ENCODE measurements at places on chromosomes 6 and 20.
A peak's percentile ranks its signal among the peaks of the same experiment; 100 is the strongest.

- DNase-seq: peak; percentile 15
These were observed 380.3 kb upstream of the ARID1B start for GRCh38 chr6:156396791-156397418.

DNA sequence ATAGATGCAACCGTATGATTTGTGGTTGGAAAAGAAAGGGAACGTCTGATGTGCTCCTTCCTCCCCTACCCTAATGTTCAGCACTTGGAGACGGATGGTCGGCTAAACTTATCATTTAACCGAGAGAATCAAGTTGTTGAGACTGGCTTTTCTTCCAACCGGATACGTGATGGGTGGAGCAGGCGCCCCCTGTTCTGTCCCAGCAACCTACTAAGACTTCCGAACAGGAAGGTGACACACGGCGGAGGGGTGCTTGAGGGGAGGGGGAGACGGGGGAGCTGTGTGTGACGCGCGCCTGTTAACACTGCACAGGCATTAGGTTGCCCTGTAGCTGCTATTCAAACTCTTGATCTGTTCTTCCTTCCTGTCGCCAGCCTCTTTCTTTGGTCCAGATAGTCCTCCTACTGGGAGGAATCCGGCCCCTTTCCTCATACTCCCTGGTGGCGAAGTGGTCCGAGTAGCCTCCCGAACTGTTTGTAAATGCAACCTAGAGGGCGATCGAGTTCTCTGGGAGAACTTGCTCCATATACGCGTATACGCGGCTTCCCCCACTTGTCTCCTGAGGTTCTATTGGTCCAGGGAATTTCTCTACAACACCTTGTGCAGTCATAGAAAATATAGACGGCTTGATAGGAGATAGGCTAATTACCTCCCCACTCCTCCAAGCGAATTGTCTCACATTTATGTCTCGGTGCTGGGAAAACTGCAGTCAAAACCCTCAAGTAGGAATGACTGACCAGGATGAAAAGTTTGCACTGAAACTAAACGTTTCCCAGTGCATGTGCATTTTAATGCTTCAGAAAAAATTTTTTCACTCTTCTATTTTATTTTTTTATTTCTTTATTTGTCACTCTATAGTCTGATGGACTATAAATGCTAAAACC is 126.0 kb upstream of the SLC2A12 start:
- DNase-seq: peak; percentile 89

- DNase-seq: peak; percentile 21
These were observed 1.4 kb downstream of the WFDC2 start for GRCh38 chr20:45470937-45471336.

- no peak for DNase-seq
These were observed 5.5 kb upstream of the LSM14B start for GRCh38 chr20:62116558-62117361.

DNA sequence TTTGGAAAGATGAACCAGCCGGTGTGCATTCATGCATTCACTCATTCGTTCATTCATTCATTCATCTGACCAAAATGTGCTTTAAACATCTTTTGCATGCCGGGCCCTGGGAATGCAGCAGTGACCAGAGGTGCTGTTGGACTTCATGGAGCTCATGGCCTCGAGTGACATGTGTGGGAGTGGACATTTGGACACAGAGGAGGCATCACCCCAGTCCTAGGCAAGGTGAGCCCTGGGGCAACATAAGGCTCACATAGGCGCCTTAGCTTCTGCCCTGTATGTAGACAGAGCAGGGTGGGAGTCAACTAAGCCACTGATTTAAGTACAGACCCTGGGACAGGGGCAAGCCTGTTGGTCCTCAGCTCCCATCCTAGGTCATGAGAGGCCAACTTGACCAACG is 71.6 kb downstream of the STK35 start:
- no peak for DNase-seq

- no peak for DNase-seq
These were observed 34.7 kb upstream of the FAM8A1 start for GRCh38 chr6:17565399-17565798.

- no peak for DNase-seq
These were observed 52.9 kb downstream of the TRMT11 start for GRCh38 chr6:126039284-126039683.

DNA sequence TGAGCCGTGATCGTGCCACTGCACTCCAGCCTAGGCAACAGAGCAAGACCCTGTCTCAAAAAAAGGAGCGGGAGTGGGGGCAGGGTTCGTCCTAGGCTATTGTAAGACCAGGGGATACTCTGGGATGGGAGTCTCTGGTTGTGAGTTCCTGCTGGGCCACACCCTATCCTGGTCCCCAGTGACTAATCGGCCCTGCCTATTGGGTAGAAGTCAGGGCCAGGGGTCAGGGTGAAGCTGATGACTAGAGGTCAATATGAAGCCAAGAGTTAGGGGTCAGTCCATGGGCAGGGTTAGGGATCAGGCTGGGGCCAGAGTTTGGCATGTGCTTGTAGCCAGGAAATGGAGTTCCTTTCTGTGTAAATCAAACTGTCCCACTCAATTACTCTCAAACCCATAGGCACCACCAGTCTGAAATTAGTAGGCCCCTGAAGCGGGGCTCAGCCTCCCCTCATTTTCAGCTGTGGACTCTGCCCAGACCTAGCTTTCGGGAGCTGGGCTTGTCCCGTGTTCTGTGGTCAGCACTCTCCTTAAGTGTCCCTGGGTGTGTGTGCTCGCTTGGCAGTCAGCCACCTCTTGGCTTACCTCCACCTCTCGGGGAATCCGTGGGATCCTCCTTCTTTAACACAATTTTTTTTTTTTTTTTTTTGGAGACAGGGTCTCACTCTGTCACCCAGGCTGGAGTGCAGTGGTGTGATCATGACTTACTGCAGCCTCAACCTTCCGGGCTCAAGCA is 1.8 kb downstream of the HSPA12B start:
- DNase-seq: peak; percentile 43

DNA sequence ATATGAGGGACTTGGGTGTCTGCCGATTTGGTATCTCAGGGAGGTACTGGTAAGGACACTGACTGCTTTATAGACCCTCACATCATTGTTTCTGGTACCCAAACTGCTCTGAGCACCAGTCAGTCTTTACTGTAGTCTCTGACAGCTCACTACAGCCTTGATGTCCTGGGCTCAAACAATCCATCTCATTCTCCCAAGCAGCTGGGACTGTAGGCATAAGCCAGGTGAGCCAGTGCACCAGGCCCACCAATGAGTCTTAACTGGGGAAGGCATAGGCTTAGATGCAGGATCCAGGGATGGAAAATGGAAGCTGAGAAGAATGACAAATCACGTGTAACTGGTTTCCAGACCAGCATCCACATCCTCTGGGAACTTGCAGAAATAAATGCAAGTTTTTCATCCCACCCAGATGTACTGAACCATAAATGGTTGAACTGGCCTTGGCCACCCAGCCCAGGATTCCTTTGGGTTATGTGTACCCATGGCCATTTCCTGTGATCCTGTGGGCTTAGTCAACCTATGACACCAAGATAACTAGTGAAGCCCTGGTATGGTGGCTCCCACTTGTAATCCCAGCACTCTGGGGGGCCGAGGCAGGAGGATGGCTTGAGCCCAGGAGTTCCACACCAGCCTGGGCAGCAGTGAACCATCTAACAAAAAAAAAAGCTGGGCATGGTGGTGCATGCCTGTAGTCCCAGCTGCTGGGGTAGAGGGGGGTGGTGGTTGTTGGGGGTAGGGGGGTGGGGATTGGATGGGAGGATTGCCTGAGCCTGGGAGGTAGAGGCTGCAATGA is 5.8 kb downstream of the TUBB start:
- no peak for DNase-seq

GRCh38 chr6:107524626-107525025 is 34.7 kb downstream of the SOBP start:
- no peak for DNase-seq

DNA sequence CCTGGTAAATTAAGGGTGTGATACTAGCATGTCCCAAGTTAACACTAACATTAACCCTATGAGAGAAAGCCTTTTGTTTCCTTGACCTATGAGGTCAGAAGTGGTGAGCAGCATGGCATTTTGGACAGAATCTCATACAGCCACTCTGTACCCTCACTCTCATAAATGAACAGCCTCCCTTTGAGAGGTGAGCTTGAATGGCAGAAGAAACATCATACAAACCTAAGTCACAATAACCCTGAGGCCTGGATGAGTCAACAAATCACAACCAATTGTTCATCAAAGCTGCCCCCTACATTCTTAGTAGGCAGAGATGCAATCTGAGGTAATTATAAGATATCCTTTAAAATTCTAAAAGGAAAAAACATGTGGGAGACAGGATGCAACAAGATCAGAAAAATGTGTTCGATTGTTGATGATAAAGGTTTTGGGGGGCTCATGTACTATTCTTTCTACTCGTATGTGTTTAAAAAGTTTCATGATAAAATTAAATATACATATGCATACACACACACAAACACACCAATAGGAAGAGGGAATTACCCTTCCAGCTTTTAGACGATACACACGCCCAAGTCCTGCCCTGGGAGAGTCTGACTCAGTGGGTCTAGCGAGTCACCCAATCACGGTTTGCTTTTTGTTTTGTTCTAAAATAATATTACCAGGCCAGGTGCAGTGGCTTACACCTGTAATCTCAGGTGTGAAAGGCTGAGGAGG is 117.3 kb downstream of the ARHGAP18 start:
- DNase-seq: no peak

- no peak for DNase-seq
These were observed 5.5 kb downstream of the EDN1 start for GRCh38 chr6:12295558-12296254.

DNA sequence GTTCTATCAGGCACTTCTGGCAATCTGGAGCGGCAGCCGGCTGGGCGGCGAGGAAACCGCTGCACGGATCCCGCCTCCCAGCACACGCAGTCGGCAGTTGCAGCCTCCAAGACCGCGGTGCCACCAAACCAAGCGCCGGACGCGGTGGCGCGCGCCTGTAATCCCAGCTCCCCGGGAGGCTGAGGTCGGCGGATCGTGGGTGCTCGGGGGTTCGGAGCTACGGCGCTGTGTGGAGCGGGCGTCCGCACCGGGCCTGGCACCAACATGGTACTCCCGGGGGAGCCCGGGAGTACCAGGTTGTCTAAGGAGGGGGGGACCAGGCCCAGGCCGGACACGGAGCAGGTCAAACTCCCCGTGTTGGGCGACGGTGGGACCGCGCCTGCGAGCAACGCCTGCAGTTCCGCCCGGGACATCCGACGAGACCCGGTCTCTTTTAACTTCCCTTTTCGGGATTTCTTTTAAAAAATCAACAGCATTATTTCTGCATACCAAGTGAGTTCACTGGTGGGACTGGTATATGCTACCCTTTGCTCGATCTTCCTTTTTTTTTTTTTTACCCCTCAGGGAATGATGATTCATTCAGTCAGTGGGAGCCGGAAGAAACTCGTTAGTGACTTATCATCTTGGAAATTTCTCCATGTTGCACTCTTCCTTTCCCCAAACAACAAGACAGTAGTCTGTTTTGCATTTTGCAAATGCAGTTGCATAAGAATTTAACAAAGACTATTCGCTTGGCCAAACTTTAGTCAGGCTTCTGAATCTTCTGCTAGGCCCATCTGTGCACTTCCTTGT is 27.6 kb downstream of the ZNF311 start:
- no peak for DNase-seq

GRCh38 chr6:125962900-125963497 is 6.4 kb downstream of the HINT3 start:
- DNase-seq: no peak

GRCh38 chr6:17861361-17861760 is 126.1 kb downstream of the KIF13A start:
- no peak for DNase-seq

DNA sequence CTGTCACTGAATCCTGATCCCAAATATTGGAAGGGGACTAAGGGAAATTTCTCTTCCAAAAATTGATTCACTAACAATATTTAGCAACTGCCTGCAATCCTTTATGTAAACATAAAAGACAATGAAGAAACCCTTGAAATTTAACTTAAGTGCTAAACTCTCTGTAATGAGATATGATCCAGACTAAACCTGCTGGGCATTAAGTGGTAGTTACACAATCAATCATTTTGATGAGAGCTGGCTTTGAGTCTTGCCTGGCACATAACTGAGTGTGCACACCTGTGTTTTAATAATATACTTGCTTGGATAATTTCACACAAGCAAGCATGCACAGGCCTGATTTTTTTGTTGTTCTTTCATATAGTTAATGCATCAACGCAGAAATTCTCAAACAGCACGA is 9.8 kb upstream of the ZFP64 start:
- DNase-seq: no peak

DNA sequence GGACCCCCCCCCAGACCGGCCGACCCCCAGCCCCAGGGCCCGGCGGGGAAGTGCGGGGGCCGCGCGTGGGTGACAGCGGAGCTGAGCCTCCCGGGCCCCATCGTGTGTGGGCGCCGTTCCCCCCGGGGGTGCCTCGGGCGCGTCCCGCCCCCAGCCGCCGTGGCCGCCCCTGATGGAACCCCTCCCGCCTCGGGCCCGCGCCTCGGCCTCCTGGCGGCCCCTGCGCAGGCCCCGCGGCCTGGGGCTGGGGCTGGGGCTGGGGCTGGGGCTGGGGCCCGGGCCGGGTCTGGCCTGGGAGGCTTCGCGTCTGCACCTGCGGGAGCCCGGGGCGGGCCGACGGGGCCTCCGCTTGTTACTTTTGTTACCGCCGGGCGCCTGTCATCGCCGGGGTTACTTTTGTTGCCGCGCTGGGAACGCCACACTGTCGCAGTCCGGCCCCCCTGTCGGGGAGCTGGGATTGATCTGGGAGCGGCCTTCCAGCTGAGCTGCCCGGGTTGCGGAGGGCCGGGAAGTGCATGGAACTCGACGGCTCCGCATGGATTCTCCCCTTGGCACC is 598 bp downstream of the OGFR start:
- peak; percentile 40 for DNase-seq

- DNase-seq: no peak
These were observed 88.5 kb upstream of the HIVEP1 start for GRCh38 chr6:11923621-11924020.

DNA sequence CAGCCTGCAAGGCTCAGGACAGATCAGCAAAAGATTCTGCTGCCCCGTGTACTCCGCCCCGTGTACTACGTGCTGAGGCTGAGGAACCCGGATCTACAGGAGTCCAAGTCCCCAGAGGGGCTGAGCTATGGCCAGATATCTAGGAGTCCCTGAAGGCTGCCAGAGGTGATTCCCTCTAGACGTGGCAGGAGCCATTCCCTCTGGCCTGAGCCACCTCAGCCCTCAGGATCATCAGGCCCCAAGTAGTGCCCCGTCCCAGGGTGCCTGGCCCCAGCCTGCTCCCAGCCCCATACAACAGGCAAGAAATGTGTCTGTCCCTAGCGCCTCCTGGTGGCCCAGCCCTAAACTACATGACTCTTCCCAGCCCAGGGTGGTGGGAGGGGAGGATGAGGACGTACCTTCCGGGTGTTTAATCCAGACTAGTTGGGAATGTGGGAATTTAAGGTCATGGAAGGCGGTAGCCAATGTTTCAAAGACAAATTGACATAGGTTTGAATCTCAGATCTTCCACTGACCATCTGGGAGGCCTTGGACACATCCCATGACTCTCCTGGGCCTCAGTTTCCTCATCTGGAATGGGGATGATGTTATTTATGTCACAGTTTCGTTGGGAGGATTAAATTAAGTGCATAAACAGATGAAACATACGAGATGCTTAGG is 49.4 kb upstream of the PTPN1 start:
- DNase-seq: peak; percentile 92

GRCh38 chr20:60266177-60266823 is 308.1 kb downstream of the CDH26 start:
- no peak for DNase-seq

Data from testis (tissue), 5 donors.